ENCODE measurements at places on chromosomes 16 and 17.

GRCh38 chr17:77119668-77120301, 21.0 kb upstream of the SEC14L1 start:
- no peak for DNase-seq

GRCh38 chr17:10216213-10216938, 18.0 kb upstream of the GAS7 start:
- no peak for DNase-seq

DNA sequence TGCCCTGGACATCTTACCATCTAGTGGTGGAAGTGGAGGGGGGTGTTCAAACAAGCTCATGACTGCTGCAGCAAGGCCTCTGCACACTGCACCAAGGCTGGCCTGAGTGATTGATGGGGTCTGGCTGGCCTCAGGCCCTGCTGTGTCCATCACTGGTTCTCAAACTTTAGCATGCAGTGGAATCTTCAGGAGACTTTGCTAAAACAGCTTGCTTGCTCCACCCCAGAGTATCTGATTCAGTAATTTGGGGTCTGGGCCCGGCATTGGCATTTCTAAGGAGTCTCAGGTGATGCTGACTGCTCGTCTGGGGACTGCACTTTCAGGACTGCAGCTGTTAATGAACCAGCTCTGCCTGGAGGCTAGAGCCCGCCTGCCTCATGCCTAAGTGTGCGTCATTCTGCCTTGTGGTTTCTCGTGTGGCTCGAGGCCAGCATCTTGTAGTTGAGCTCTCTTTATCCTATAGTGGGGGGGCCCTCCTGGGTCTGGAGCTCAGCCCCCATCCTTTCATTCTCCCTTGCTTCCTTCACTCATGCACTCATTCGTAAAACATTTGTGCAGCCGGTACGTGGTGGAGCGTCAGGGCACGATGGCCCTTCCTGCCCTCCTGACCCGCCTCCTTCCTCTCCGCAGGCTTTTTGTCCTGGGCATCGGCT, 4.1 kb downstream of the MGAT5B start:
- DNase-seq, result no peak

DNA sequence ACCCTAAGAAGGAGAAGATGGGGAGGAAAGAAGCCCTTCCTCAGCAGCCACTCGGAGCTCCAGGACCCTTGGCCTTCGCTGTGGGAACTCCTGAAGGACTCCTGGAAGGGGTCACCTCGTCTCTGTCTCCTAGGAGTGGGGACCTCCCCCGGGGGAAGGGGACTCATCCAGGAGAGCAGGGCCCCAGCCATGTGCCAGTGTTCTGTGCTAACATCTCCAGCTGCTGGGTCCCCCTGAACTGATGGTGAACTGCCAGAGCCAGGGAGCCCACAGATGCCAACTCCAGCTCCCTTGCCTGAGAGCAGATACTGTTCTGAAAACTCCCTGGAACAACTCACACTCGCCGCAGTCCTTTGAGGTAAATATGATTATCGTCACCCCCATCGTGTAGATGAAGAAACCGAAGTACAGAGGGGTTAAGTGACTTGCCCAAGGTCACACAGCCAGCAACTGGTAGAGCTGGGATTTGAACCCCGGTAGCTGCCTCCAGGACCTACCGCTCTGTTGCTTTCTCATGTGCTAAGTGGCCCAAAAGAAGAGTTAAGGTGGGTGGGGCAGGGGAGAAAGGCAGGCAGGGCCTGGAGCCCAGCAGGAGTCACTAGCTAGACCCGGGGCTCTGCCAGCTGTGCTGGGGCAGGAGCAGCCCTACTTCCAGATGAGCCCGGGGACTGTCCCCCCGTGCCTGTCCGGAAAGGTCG, 10.5 kb downstream of the TIMM22 start:
- DNase-seq, result no peak

GRCh38 chr17:29215717-29216116, 30.9 kb upstream of the CRYBA1 start:
- no peak for DNase-seq

DNA sequence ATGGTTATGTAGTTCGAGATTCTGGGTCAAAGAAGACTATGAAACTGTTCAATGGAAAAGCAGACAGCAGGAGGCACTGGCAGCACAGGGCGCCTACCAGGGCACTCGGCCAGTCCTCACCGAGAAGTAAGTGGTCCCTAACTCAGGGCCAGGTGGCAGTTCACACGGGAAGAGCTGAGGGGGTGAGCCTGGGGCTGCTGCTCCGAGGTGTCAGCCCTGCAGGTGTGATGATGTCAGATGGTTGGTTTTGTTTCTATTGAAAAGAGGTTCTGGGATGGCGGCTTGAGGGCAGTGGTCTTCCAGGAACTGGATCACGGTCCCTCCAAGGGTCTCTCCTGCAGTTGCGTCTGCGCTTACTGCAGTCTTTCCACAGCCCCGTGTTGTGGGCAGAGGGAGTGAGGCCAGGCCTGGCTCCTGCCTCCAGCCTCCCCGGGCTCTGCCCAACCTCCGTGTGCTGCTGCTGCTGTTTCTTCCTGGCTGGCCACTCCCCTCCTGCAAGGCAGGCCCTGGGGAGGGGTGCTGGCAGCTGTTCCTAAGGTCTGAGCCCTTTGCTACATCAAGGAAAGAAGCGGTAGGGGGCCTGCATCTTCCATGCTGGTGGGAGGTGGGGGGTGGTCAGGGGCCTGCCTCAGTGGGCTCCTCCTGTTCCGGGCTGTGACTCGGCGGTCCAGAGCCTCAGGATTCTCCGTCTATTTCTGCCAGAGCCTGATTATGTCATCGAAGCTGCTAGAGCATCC, 22.6 kb downstream of the RNF213 start:
- DNase-seq, result no peak

GRCh38 chr17:48575066-48575582, 3.0 kb downstream of the HOXB4 start:
- DNase-seq, result no peak

- no peak for DNase-seq
These were observed 60.5 kb downstream of the NFAT5 start for GRCh38 chr16:69626256-69626655.

DNA sequence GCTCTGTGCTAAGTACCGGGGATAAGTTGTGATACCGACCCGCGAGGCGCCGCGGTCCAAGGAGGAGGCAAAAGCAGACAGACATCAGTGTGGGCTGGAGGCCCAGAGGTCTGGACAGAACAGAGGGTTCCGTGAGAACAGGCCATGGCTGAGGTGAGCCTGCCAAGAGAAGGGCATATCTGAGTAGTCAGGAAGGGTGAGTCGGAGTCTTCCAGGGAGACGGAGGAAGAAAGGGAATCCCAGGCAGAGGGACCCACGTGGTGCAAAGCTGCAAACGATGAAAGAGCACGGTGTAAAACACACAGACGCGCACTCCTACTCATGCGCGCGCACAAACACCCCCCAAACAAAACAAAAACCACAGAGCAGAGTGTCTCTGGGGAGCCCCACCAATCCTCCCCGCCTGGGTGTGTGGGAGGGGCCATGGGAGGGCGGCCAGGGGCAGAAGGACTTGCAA, 18.1 kb downstream of the RHBDL3 start:
- DNase-seq, result no peak

- no peak for DNase-seq
These were observed 25.6 kb upstream of the DOC2B start for GRCh38 chr17:206941-207560.

- DNase-seq, result no peak
These were observed 114.1 kb downstream of the NOG start for GRCh38 chr17:56707312-56708219.

- DNase-seq, result no peak
These were observed 204.9 kb downstream of the C16orf78 start for GRCh38 chr16:49578435-49579024.

DNA sequence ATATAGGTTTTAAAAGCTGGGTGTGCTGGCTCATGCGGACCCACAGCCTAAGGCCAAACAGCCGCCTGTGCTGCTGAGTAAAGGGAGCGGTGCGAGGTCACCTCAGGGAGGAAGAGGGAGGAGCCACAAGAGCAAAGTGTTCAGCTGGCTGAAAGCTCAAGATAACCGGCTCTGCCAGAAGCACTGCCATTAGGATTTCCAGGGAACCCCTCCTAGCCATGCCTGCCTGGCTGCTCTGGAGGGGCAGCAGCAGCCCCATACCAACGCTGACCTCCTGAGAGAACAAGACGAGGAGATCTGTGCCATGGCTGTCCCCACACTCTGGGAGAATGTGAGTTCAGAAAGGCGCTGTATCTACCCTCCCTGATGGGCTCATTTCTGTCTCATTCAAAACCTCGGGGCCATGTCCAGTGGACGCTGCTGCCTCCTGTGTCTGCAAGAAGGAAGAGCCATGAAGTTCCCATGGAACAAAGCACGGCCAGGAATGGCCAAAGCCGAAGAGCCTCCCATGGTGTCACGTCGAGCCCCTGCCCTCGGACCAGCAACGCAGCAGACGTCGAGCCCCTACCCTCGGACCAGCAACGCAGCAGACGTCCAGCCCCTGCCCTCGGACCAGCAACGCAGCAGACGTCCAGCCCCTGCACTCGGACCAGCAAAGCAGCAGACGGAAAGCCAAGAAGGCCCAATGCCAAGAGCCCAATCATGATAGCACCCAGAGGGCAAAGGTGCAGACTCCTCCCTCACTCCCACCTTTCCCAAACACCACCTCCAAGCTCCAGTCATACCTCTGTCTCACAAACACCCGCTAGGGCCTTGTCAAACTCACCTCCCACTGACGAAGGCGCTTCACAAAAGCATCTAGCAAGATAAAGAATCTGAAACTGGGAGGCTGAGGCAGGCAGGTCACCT, 107.0 kb downstream of the ANKRD11 start:
- DNase-seq, result no peak

- no peak for DNase-seq
These were observed 18.7 kb upstream of the PIK3R6 start for GRCh38 chr17:8885967-8886684.
